ENCODE measurements at places on chromosomes 5 and 9.

DNA sequence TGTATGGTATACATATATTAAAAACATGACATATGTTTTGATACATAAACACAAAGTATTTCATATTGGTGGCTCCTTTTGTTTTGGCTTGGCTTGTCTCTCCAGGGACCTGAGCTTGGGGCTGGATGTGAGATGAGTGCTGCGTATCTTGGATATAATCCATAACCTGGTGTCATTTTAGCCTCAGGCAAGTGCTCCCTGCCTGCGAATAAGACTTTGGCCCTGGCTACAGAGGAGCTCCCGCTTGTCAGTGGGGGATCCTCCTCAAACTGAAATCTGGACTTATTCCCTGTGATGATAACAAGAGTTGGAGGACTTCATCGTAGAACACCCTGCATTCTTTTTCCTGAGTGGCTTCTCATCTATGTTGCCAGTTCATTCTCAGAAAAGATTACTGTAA lies 341.7 kb upstream of the CLINT1 start:
- no peak for DNase-seq

DNA sequence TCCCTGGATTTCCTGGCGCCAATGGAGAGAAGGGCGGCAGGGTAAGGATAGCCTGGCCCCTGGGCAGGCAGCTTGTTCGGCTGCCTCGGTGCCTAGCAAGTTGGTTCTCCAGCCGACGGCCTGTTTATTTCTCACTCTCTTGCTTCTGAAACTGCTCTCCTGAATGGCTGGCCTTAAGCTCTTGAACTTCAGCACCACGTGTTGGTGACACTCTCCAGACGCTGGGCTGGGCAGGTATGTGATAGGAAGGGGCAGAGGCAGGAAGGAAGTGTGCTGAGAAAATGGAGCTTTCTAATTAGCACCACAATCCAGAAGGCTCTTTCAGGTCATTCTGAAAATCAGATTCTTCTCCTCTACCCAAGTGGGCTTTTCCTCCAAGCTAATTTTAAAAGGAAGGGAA lies 91.4 kb upstream of the FCN2 start:
- DNase-seq, result no peak

- no peak for DNase-seq
These were observed 27.3 kb upstream of the FER start for GRCh38 chr5:108720391-108720790.

DNA sequence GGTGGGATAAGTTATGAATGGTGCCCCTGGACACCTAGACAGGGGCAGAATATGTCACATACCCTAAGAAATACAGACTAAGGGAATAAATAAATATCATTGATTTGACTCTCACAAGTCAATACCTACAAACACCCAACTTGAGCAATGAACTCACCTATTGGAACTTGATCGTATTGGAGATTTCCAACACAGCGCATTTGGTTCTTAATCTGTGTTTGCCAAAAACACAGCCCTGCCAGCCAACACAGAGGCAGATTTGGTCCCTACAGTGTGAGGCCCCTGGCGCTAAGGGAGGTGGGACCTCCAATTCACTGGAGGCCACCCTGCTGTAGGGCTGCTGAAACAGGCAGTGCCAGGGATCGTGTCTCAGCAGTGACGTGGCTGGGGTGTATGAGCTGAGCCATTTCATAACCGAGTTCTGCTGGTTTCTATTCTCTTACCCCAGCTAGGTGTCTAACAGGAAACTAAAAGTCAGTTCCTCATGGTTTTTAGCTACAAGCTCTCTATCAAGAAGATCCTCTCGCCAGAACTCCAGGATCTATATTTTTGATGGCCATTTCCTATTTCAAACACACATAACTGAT lies 84.5 kb downstream of the SLC1A1 start:
- no peak for DNase-seq

GRCh38 chr9:589723-590122 lies 251.8 kb upstream of the DMRT1 start:
- DNase-seq, result no peak
